ENCODE measurements at places on chromosomes 11 and 22. TPM values are rescaled to one million over a fixed set of nuclear protein-coding genes. Genes with fewer than 3 reads are reported as not detected.

- no peaks in the 10 kb centered on the region for H3K4me1 ChIP-seq
- H3K4me3 ChIP-seq: no peak overlapping the region
- DNase-seq: no peak
Observed at GRCh38 chr11:103936059-103936458, 100.4 kb upstream of the DDI1 start.

DNA sequence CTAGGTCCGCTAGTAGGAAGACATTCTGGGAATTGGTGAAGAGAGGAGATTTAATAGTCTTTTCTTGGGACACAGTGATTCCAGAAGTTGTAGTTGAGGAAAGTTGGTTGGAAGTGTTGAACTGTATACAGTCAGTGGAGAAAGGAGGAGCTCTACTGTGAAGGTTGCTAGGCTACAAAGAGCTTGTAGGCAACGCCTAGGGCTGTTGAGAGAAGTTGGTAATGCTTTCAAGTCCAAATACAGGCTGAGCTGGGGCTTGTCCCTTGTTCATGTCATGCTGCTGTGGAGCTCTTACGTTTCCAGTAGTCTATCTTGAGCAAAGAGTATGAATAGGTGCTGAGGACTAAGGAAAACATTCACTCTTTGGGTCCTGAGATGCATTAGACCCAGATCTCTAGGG, 1.1 kb downstream of the TBCEL start:
- DNase-seq: no peak
- peak overlapping the region; percentile 90 for H3K4me3 ChIP-seq
- peak overlapping the region; percentile 84 for H3K27ac ChIP-seq
- no peaks in the 10 kb centered on the region for H3K36me3 ChIP-seq

DNA sequence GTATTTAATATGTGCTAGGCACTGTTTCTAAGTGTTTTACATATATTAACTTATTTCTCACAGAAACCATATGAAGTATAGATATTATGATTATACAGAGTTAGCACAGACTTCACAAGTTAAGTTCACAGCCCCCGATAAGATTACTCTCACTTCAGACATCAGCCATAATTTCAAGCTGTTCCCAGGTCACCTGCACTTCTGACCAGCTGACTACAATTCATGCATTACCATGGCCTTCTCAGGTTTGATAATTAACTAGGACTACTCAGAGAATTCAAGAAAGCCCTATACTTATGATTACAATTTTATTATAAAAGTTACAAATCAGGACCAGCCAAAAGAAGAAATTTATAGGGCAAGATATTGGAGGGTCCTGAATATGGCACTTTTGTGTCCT, 68.2 kb upstream of the RRM1 start:
- no peaks in the 10 kb centered on the region for H3K27me3 ChIP-seq
- H3K4me1 ChIP-seq: peaks cover 14% of the 10 kb centered on the region
- H3K4me3 ChIP-seq: no peak overlapping the region

- no peak overlapping the region for H3K27ac ChIP-seq
- H3K4me3 ChIP-seq: no peak overlapping the region
- no peaks in the 10 kb centered on the region for H3K4me1 ChIP-seq
- H3K36me3 ChIP-seq: no peaks in the 10 kb centered on the region
- peaks cover 6% of the 10 kb centered on the region for H3K27me3 ChIP-seq
Observed at GRCh38 chr11:17613428-17613962, 66.4 kb downstream of the OTOG start.

GRCh38 chr11:130448416-130449309, at the start of gene ADAMTS15:
Gene ADAMTS15, plus strand, starts transcription at chr11:130448645. Its CDS starts 329 bp downstream, at chr11:130448974.
- peak; percentile 89 for DNase-seq
- H3K36me3 ChIP-seq: no peaks in the 10 kb centered on the region
- peaks cover 25% of the 10 kb centered on the region for H3K27me3 ChIP-seq
- H3K27ac ChIP-seq: peak within 1 kb of the TSS; percentile 74

- H3K4me3 ChIP-seq: no peak overlapping the region
- H3K27ac ChIP-seq: no peak overlapping the region
- DNase-seq: no peak
- H3K4me1 ChIP-seq: no peaks in the 10 kb centered on the region
- no peaks in the 10 kb centered on the region for H3K27me3 ChIP-seq
- no peaks in the 10 kb centered on the region for H3K36me3 ChIP-seq
Observed at GRCh38 chr11:16070573-16070972, 285.8 kb downstream of the SOX6 start.

- no peak overlapping the region for H3K4me3 ChIP-seq
- DNase-seq: peak; percentile 76
- H3K27ac ChIP-seq: peak overlapping the region; percentile 20
- no peaks in the 10 kb centered on the region for H3K27me3 ChIP-seq
- peaks cover 39% of the 10 kb centered on the region for H3K4me1 ChIP-seq
- no peaks in the 10 kb centered on the region for H3K36me3 ChIP-seq
Observed at GRCh38 chr11:7592711-7593110, 78.9 kb downstream of the PPFIBP2 start.

- H3K27ac ChIP-seq: peak overlapping the region; percentile 93
- peaks cover 4% of the 10 kb centered on the region for H3K36me3 ChIP-seq
Observed at GRCh38 chr22:50304528-50305392, 2.7 kb downstream of the PLXNB2 start.

The TMEM126B gene
- total RNA-seq: 49.6 TPM

The CHRDL2 gene
- 1.2 TPM for total RNA-seq

The YPEL4 gene
- 3.1 TPM for total RNA-seq

The ABCG4 gene
- 0.15 TPM for total RNA-seq

The ART1 gene
- total RNA-seq: 1.0 TPM
